ENCODE measurements at places on chromosomes 5 and 9.

DNA sequence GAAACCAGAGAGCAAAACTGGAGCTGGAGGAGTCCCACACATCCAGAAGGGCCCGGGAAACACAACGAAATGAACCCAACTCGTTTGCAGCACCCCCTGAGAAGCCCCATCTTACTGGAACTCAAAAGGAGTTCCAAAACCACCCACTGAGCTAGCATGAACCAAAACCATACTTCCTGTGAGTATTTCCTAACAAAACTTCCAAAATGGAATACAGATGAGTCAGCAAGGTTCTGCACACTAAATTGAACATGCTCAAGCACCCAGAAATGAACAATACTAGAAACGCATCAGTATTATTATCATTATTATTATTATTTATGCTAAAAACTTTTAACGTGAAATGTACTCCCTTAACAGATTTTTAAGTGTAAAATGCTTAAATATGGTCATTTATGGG, 8.0 kb upstream of the SPOCK1 start:
- no peak for DNase-seq

GRCh38 chr9:97985058-97985861, 2.1 kb downstream of the ANP32B start:
- no peak for DNase-seq

DNA sequence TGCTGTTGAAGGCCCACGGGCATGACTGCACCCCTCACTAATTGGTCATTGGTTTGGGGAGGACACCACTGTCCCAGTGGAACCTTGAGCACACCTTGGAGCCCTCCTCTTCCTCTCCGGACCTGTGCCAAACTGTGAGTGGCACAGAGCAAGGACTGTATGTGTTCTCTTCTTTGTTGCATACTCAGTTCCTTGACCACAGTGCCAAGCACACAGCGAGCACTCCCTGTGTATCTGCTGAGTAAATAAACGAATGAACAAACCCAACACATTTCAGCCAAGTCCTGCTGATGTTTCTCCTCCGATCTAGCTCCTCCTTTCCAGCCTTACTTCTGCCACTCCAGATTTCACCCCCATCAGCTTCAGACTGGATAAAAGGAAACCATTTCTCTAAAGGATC, 2.7 kb upstream of the TRIM52 start:
- DNase-seq = no peak

DNA sequence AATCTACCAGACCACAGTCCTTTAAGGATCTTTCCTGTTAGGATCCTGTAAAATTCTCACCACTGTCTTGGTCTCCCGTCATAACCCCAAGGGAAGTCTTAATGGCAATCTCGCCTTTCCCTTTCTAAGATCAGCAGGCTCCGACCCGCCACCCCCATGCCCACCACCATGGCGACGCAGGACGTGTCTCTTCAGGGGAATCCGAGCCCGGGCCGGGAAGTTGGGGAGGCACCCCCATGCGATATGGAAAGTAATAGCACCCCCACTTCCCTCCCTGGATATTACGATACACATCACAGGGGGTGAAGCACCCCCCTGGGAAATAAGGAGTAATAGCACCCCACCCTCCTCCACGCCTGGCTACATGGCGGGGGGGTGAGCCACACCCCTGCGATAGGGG, 8.3 kb upstream of the STK32A start:
- no peak for DNase-seq

DNA sequence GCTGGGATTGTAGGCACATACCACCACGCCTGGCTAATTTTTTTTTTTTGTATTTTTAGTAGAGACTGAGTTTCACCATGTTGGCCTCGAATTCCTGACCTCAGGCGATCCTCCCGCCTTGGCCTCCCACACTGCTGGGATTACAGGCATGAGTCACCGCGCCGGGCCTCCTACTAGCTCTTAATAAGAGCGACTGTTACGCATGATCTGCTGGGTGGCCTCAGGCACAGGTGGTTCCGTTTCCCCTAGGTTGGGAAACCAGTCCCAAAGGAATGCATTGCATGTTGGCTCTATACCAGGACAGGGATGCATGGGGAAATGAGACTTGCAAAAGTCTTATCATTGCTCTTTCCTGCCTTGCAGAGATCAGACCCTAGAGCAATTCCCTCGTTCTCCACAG, 184.7 kb upstream of the PPP1R26 start:
- no peak for DNase-seq

DNA sequence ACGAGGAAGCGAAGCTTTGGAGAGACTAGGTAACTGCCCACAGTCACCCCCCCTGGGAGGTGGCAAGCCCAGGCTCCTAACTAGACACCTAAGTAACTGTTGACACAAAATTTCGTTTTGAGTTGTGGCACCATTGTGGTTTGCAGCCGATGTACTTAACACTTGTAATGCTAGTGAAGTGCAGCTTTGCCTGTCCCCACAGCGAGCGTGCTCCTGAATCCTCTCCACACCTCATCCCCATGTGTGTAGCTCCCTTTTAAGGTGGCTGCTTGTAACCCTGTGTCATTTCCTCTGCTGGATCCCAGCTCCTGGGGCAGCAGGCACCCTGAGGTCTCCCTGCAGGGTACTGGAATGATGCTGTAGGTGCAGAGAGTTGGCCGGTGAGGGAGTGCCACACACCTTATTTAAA, 114.9 kb downstream of the TRIO start:
- no peak for DNase-seq

GRCh38 chr9:83708515-83709158, 879 bp upstream of the UBQLN1 start:
- DNase-seq = peak; percentile 64

DNA sequence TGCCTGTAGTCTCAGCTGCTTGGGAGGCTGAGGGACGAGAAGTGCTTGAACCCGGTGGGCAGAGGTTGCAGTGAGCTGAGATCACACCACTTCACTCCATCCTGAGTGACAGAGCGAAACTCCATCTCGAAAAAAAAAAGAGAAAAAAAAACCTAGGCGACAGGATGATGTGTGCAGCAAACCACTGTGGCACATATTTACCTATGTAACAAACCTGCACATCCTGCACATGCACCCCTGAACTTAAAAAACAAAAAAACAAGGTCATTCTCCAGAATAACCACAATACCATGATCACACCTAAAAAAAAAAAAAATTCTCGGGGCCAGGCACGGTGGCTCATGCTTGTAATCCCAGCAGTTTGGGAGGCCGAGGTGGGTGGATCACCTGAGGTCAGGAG, 7.5 kb upstream of the DOLPP1 start:
- DNase-seq = no peak

DNA sequence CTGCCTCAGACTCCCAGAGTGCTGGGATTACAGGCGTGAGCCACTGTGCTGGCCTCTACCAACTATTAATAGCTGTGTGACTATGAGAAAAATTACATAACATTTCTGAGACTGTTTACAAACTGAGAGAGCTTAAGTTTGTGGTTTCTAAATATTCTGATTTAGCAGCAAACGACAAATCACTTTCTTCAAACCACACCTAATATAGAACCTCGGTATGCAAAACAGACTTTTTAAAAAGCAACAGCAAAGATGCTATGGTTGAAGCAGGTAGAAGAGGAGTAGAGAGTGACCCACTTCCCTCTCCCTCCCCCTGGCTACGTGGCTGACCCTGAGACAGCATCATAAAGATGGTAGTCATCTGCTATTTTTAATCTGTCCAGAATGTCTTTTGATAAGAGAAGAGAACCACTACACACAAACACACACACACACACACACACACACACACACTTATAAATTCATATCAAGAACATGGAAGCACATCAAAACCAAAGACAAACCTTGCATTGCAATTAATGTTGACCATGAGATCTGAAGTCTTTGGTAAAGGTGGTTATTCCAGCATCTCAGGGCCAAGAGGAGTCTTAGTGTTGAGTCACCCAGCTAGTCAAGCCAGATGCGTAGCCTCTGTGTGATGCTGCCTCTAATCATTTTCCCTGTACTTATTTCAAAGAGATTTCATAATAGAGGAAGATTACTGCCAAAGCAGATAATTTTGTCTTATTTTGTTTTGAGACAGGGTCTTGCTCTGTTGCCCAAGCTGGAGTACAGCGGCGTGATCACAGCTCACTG, 58.1 kb upstream of the TMEM215 start:
- DNase-seq = no peak

All from RWPE2 (cell line).